ENCODE measurements at places on chromosomes 5 and 9.

DNA sequence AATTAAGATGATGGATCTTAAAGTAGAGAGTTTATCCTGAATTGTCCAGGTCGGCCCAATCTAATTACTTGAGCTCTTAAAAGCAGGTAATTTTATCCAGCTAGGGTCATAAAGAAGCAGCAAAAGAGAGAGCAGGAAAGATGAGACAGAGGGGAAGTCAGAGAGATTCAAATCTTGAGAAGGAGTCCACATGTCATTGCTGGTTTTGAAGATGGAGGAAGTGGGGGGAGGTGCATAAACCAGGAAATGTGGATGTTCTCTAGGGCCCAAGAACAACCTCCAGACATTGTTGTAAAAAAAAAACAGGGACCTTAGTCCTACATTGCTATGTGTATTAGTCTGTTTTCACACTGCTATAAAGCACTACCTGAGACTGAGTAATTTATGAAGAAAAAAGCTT, 66.4 kb downstream of the SLCO4C1 start:
- DNase-seq, result no peak

- DNase-seq, result no peak
These were observed 207.2 kb upstream of the DAB2 start for GRCh38 chr5:39631958-39632357.

GRCh38 chr9:116417464-116417863, 263.9 kb downstream of the PAPPA start:
- DNase-seq, result no peak

DNA sequence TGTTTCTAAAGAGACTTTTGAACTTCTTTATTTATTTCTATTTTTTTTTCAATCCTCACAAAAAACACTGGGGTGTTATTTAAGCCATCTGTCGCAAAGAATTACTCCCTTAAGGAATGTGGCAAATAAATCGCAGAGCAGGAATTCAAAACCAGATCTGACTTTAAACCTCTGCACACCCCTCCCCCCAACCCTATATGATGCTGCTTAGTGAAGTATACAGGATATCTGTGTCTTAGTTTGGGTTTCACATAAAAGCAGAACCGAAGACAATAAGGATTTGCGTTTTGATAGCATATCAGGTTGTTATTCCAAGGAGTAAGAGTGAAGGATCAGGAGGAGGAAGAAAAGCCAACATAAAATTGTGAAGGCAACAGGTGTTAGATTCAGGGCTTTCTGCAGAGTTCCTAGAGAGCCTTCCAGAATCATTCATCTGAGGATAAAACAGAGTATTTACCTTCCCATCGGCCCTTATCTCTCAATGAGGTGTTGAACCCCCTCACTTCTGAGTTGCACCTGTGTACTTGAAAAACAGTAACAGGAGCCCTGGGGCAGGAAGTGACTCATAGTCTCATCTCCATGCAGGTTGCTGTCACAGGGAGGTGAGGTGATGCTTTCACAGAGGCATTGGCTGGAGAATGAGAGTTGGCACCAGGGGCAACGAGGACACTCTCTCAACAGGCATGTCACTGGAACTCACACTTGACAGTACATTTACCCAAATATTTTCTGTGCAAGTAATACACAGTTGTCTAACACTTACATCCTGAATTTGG, 33.5 kb upstream of the DMRT3 start:
- no peak for DNase-seq

- DNase-seq, result no peak
These were observed 212.4 kb downstream of the SAXO1 start for GRCh38 chr9:18820566-18821095.

DNA sequence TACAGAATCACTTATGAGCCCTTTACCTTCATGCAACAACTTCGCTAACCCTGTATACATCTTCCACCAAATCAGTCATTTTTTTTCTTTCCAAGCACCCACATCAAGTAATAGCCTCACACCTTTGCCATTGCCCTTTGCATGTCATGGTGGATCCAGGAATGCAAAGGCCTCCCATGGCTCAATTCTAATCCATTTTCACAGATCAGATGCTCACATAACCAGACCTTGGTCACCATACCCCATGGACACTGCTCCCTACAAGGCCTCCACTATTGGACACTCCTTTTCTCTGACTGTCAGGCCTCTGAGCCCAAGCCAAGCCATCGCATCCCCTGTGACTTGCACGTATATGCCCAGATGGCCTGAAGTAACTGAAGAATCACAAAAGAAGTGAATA, 179.5 kb downstream of the RASEF start:
- no peak for DNase-seq

DNA sequence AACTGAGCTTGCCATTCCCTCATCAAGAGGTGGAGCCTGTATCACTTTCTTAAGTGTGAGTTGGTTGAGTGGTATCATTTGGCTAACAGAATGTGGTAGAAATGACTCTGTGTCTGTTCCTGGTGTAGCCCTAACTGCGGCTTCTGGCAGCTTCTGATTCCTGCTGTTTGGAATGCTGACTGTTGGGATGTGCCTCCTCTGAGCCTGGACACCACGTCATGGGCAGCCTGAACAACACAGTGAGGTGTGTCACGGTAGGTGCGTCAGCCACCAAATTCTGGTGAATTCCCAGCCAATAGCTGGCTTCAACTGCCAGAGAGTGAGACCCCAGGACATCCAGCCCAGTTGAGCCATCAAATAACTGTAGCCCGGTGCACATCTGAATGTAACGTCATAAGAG, 6.1 kb upstream of the C9orf152 start:
- no peak for DNase-seq

DNA sequence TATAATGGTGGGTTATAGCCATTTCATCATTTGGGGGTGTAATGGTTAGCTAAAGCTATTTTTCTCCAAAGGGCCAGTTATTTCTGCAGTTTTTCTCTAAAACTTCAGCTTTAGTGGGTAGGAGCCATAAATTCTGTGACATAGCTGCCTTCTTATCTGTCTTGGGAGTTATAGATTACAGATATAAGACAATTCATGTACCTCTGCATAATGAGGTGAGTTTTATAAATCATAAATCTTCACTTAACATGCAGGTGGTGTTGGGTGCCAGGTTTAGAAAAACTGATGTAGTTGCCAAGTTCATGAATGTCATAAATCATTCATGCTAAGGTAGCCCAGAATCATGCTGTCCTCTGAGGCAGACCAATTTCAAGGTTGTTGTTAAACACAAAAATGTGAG, 10.0 kb upstream of the HSPA9 start:
- no peak for DNase-seq

GRCh38 chr9:108911820-108912219, 22.1 kb downstream of the ELP1 start:
- no peak for DNase-seq

- no peak for DNase-seq
These were observed 23.4 kb upstream of the ARHGAP26 start for GRCh38 chr5:142746532-142747433.

- no peak for DNase-seq
These were observed 81.9 kb downstream of the MED27 start for GRCh38 chr9:131997779-131998178.

DNA sequence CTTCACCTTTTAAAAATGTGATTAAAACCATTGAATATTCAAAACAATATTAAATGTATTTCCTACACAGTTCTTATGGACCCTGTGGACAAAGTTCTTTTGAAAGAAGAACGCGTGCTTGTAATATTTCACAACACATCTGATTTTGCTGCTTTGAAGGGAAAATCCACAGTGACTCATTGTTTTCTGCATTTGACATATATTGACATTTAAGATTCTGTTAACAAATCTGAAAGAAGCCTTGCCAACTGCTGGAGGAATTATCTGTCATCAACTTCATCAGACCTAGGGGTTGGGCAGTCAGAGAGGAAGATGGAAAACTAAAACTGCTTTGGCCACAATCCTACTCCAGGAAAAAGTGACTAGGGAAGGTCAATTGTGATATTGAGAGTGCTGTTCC, 56.9 kb upstream of the RASEF start:
- no peak for DNase-seq

- DNase-seq, result no peak
These were observed 51.9 kb downstream of the DMRT2 start for GRCh38 chr9:1101846-1102641.

DNA sequence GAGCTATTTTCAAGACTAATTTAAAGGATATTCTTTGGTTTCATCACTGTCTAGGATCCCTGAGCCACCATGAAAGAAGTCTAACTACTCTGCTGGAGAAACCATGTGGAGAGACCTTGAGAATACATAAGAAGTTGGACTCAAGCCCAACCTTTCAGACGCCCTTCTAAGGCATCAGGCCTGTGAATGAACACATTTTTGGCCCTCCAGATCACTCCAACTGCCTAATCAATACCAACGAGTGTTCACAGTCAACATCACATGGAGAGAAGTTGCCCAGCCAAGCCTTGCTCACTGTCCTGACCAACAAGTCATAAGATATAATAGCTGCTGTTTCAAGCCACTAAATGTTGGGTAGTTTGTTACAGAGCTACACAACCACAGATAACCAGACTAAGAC, 100.7 kb downstream of the EPB41L4A start:
- DNase-seq, result no peak

GRCh38 chr5:35153375-35153932, 76.8 kb downstream of the PRLR start:
- no peak for DNase-seq

- no peak for DNase-seq
These were observed 21.0 kb downstream of the GCNT4 start for GRCh38 chr5:75031366-75031765.

DNA sequence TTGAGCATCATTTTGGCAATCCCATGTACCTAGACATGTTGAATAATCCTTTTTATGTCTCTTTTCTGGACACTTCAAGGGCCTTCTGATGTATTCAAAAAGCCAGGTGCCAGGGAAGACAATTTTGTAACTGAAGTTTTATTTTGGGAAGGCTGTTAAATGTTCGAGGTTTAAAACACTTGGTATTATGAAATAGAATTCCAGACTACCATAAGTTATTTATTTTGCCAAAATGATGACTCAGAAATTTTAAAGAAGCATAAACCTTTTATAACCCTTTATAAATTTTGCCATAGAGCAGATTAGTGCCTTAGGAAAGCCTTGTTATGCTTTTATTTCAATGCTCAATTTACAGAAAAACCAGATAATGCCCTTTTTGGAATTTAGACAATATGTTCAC, 30.3 kb upstream of the UHRF2 start:
- no peak for DNase-seq

DNA sequence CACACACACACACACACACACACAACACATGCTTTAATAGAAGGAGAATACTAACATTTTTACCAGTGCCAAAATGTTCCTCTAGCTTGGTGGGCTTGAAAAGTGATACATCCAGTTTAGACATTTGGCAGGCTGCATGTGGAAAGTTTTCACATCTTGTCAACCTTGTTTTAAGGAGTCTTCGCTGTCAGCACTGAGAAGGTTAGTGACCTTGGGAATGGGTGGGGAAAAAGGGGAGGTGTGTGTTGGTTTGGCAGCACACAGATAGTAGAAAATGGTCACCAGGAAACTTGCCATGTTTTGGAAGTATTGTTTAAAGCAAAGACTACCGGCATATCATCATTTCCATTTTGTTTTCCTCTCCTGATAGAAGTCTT, 346.5 kb upstream of the ADAMTSL1 start:
- DNase-seq, result no peak

DNA sequence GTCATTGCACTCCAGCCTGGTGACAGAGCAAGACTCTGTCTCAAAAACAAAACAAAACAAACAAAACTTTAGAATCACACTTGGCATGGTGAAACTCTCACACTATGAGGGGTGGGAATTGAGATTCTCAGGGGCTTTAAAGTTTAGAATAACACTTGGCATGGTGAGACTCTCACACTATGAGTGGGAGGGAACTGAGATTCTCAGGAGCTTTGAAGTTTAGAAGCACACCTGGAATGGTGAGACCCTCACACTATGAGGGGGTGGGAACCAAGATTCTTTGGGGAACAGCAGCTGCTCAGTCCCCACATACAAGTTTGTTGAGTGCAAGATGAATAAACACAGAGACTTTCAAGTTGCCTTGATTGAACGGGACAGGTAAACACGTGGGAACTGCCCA, 149.4 kb downstream of the HSD17B3 start:
- DNase-seq, result no peak

- DNase-seq, result no peak
These were observed 63.8 kb downstream of the TMEM252 start for GRCh38 chr9:68476847-68477246.

DNA sequence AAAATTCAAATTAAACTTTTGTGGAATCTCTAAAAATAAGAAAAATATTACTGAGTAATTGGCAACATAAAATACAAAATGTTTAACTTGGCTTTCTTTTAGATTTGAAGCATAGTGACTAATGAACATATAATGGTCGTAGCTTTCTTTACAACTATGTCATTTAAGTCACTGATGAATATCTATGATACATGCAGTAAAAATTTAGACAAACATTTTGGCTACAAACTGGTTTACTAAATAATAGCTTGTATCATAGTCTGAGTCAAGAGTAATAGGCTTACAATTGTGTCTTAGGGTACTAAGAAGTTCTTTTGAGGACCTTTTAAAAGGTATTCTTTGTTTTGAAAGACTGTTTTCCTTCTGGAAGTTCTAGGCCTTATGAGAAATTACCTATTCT, 2.0 kb upstream of the APC start:
- DNase-seq, result no peak

DNA sequence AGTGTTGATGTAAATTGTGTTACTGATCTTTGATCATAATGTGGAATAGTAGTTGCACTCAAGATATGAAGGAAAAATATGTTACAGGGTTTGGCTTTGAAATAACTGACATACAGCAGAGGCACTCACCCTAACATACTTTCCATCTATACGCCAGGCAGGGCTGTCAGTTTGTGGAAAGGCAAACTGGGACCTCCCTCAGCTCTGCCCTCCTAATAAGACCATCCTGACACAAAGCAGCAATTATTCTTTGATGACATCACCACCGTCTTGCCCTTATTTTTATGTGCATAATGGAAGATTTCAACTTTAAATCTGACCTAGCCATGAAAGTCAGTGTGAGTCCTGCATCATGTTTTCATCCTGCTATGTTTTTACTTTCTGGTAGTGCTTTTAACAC, 42.9 kb downstream of the ITGA1 start:
- no peak for DNase-seq

DNA sequence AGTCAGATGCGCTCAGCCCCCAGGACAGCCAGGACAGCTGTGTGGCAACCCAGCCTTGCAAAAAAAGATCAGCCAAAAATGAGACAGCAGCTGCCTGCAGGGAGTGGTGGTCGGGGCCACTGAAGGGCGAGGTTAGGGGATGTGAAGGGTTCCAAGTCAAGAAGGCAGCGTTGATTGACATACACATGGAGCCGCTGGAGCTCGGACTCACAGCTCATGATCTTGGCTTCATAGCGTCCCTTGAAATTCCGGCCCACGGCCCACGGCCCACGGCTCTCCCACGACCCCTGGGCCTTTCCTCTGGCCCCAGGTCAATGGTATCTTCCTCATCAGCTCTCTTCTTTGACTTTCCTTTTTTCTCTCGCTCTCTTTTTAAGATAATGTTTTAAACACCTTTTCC, 390.0 kb upstream of the IRX4 start:
- DNase-seq, result no peak

- DNase-seq, result no peak
These were observed 39.5 kb downstream of the PDE8B start for GRCh38 chr5:77250021-77250420.

DNA sequence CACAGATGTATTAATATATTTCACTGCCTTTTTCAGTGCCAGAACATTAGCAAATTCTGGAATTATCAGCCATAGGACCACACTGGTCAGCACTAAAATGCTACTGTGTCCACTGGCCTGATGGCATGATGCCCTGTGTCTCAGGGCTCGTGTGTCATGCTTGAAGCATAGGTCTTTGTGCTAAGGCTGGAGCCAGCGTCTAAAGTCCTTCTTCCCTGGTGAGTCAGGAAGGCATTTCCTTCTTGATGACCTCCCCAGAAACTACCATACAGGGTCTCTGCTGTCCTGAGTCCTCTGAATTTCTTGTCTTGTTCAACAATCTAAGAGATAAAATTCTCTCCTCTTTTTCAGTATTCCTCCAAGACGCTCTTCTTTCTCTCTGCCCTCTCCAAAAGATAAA, 489.9 kb downstream of the PSAT1 start:
- no peak for DNase-seq

Data from NCI-H1417 treated with DMSO at 0.1 percent for 48 hours (cell line).